Gastrocnemius medialis (tissue), 4 donors: ENCODE measurements at places on chromosomes 4 and X.

DNA sequence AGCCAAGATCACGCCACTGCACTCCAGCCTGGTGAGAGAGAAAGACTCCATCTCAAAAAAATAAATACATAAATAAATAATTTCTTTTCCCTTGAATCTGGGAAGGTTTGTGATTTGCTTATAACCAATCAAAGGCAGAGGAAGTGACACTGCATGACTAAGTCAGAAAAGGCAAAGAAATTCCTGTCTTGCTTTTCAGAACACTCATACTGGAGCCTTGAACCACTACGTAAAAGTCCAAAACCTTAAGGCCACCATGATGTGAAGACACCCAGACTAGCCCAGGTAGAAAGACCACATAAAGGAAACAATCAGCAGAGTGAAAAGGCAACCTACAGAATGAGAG lies 36.6 kb downstream of the TMEM156 start:
- DNase-seq: no peak

GRCh38 chr4:99841129-99841528 lies 24.5 kb downstream of the DAPP1 start:
- DNase-seq: no peak

GRCh38 chr4:115660465-115660864 lies 547.0 kb upstream of the NDST4 start:
- no peak for DNase-seq

- no peak for DNase-seq
Observed at GRCh38 chrX:141278306-141278705, 36.0 kb upstream of the SPANXC start.

- no peak for DNase-seq
Observed at GRCh38 chr4:175447016-175447415, 365.0 kb downstream of the GPM6A start.

DNA sequence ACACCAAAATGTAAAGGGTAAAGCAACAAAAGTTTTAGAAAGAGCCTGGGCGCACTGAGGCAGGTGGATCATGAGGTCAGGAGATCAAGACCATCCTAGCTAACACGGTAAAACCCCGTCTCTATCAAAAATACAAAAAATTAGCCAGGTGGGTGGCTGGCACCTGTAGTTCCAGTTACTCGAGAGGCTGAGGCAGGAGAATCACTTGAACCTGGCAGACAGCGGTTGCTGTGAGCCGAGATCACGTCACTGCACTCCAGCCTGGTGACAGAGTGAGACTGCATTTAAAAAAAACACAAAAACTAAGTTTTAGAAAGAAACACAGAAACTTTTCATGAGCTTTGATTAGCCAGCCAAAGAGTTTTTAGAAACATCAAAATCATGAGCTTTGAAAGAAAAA lies 76.5 kb downstream of the APBB2 start:
- no peak for DNase-seq

DNA sequence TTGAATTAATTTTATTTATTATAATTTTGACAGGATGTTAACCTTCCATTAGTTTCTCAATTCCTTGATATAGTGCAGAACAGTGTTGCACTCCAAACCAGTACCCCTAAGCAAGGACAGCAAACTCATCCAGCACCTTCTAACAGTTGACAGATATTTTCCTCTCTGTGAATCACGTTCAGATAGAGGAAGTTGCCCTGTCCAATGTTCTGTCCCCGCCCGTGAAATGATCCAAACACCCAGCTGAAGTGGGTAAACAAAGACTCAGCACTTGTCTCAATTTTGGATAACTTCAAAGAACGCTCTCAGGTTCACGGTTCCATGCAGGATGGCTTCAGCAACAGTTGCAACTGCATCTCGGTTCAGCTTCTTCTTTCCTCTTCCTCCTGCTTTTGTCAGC lies 1240.0 kb upstream of the ADGRL3 start:
- no peak for DNase-seq

DNA sequence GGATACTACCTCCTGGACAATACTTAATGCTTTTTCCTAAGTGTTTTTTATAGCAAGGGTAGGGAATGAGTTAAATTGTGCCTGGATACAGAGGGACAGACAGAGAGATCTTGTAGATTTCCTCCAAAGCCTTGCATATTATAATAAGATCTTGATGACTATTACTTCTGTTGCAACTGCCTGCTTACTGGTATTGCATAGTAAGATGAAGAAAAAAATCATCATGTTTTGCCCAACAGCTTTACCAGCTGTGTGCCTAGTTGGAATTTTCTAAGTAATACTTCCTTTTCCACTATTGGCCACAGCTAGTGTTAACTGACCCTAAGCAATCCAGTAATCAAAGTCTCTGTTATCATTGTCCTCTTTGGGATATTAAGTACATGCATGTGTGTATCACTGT lies 139.0 kb downstream of the DCK start:
- no peak for DNase-seq

GRCh38 chr4:129988957-129989356 lies 893.0 kb downstream of the C4orf33 start:
- no peak for DNase-seq

DNA sequence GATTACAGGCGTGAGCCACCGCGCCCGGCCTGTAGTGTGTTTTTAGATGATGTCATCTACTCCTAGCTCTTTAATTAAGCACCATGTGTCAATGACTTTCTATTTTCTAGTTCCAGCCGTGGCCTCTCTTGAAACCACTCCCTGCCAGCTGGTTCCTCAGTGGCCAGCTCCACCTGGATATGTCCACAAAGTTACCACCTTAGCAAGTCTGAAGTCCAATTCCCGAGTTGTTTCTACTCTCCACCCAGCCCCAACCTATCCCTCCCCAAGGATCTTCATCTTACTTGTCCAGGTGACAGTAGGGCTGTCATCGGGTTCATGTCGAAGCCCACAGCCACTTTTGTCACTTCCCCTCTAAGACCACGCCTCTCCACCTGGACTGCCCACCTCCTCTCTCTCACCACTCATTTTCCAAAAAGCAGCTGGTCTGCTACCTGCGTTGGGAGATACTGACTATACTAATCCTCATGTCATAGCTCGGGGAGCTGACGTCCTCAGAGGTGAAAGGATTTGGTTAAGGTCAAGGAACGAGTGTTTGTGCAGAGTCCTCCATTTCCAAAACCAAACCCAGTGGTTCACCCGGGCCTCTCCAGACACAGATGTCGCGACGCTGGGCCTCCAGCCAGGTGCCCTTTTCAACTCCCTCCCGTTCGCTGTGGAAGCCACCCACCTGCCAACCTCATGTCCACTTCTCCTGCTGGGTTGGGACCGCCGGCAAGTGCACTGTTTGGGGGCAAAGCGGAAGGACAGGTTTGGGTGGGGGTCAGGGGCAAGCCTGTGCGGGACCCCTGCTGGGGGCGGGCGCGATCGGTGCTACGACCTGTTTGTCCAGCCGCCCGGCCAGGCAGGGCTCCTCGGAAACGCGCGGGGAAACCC lies 704 bp downstream of the FAM3A start:
- no peak for DNase-seq

DNA sequence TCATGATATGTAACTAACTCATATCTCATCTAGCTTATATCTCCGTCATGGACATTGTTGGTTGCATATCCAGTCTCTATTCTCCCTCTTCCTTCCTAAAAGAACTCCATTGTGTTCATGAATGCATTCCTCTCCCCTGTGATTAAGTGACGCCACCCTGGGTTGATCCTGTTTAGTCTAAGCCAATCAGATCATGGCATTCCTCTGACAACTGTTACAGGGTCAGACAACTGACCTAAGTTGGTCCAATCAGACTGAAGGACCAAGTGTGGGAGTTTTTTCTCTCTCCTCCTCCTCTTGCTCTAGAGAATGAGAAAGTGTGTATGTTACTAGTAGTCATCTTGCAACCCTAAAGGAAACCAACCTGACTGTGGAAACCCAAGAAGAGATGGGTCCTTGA lies 3.6 kb downstream of the APOO start:
- no peak for DNase-seq

DNA sequence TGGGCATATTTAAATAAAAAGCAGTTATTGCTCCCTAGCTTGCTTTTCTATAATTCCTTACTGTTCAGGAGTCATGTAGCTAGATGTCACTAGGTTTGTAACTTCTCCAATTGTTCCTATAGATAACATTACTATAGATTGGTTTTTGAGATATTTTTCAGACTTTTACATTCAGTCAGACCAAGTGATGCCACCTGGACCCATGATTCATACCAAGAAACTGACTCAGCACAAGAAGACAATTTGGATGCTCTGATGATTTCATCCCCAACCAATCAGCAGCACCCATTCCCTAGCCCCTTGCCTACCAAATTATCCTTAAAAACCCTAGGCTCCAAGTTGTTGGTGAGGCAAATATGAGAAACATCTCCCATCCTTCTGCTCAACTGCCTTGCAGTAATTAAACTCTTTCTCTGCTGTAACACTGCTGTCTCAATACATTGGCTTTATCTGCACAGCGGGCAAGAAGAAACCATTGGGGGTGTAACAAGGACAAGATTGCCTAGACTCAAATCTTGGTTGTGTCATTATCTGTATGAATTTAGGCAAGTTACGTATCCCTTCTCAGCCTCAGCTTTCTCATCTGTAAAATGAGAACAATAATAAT lies 11.8 kb upstream of the NEIL3 start:
- no peak for DNase-seq

- DNase-seq: no peak
Observed at GRCh38 chrX:332496-332860, 13.9 kb upstream of the GTPBP6 start.

DNA sequence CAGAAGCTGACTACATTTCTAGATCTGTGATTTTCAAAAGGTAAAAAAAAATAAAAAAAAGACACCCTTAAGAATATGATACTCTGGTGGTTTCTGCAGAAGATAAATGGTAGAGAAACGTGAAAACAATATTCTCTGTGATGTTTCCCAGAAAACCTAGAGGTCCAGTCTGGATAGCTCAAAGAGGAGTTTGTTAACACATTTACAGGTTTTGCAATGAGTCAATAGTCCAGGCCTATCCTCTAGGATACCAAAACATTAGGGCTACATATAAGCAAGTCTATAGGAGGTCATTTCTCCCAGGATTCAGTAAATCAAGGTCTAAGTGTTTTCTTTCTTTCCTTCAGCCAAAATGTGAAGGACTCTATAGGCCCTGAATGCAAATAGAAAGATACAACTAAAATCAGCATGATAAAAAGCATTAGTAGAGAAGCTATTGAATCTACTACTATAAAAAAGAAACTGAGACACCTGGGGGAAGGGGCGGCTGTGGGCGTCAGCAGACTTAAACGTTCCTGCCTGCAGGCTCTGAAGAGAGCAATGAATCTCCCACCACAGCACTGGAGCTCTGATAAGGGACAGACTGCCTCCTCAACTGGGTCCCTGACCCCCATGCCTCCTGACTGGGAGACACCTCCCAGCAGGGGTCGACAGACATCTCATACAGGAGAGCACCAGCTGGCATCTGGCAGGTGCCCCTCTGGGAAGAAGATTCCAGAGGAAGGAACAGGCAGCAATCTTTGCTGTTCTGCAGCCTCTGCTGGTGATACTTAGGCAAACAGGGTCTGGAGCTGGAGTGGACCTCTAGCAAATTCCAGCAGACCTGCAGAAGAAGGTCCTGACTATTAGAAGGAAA lies 33.7 kb upstream of the SPP1 start:
- DNase-seq: no peak
